ENCODE measurements at places on chromosomes 6 and 20.

DNA sequence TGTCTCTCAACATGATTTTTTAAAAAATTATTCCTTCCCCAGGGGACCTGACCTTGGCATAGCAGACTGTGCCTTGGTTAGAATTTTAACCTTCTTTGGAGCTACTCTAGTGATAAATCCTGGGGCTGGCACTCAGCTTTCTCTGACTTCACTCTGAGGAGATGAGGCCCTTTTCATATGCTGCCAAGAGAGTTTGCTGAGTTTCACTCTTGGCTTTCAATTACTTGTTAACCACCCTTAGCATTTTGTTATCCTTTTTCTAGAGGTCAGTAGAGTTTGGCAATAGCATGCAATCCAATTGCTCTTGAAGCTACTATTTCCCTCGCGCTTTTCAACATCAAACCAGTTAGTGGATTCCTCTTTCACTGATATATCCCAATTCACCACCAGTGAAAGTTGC, 920.3 kb downstream of the EYS start:
- DNase-seq = no peak

DNA sequence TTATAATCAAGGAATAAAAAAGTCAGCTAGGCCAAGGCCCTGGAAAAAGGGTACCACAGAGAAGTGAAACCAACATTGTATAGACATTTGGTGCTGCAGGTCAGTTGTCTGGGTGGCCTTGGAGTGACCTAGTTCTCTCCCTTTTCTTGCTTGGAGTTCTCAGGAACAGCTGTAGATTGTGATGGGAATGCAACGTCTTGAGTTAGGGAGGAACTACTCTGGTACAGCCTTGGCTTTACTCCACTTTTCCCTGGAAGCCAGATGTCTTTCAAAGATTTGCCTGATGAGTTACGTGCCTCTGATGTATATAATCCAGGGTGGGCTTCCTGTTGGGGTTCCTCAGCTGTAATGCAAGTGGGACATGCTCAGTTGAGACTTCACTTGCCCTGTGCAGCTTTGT, 694.7 kb downstream of the HTR1B start:
- DNase-seq = no peak

DNA sequence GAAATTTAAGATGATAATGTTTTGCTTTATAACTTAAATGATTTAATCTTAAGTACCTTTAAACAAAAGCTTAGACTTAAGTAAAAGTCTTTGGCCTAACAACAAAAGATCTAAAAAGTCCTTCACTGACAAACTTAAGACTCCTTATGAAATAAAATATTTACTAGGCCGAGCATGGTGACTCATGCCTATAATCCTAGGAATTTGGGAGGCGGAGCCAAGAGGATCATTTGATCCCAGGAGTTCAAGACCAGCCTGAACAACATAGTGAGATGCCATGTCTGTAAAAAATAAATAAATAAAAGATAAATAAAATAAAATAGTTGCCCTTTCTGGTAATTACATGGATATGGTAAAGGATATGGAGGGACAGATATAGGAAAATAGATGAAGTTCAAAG, 12.4 kb downstream of the KATNA1 start:
- no peak for DNase-seq

- no peak for DNase-seq
These were observed 5.8 kb downstream of the OR2B3 start for GRCh38 chr6:29081312-29081711.

DNA sequence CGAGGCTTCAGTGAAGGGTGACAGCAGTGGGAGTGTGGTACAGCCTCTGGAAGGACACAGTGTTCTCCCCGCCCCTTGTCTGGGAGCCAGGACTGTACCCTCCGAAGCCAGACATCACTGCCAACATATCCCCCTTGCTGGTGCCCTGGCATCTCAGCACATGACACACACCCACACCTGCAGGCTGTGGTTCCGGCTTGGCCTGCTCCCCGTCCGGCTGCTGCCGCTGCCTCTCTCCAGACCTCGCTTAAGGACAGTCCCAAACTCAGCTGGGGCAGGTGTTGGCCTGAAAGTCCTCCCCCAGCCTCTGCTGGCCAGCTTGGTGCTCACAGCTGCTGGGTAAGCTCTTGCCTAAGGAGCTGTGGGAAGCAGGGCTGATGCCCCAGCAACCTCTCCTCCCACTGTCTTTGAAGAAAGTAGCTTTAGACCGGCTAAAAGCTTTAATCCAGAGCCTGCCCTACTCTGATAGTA, 7.0 kb downstream of the EMILIN3 start:
- no peak for DNase-seq

DNA sequence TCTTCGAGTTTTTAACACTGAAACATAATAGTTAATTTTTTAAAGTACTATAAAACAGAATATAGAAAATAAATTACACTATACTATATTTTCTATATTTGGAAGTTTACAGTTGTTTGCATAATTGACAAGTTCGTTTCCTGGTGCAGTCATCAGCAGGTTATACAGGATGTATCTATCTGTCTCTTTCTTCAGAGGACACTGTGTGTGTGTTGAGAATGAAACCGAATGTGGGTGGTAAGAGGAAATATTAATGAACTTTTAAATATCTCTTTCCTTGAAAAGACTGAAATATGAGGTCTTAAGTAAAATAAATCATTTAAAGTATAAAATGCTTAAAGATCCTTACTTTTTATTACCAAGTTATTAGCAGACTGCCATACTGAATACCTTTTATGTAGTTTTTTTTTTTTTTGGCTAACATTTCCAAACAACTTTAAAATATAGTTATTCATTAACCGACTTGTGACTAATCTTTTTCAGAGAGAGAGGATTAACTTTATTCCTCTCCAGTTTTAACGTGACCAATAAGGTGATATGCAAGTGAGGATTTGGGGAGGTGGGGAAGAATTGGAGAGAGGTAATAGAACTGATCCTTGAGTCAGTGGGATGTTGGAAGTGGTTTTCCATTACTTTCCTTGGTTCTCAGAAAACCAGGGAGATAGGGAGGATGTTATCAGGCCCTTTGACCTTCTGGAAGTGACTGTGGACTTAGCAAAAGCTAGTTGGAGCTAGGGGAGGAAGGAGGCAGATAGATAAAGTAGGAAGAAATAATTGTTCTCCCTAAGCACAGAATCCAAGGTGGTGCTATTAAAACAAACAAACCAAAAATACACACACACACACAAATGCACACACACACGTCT, 380.0 kb upstream of the FLRT3 start:
- DNase-seq = no peak

GRCh38 chr6:143839196-143839595, 3.9 kb upstream of the LTV1 start:
- no peak for DNase-seq

DNA sequence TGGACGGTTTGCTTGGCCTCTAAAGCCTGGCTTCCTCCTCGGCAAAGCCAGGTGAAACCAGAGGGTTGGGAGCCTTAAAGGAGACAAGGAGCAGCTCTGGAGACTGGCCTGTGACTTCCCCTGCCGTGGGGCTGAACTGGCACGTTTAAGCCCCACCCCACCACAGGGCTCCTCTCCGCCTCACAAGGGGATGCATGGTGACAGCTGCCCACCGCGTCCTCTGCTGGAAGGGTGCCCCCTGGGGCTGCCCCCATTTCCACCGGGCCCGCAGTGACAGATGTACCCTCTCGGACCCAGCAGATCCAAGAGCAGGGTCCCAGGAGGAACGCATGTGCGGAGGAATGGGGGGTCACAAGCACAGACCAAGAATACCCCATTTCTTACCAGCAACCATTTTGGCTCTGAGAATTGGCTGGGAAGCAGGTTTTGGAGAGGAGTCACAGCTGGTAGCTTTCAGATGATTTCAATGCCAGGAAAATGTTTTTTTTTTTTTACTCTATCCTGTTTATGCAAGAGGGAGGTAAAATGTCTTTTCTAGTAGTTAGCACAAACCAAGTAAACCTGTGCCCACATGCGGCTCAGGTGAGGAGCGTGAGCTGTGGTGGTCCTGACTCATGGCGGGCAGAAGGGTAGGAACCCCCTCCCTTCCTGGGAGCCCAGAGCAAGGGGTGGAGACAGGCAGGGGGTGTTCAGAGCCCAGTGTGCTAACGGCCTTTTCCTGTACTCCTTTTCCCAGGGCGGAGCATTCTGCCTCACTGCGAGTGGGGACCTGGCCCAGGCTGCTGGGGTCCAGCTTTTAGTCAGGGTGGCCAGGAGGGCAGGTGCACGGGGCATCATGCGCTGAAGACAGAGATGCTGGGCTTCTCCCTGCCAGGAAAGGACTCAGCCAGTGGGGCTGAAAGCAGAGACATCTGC, 33.0 kb downstream of the FRMD1 start:
- no peak for DNase-seq

GRCh38 chr6:129350278-129350677, 359.7 kb downstream of the ARHGAP18 start:
- DNase-seq = no peak
